DMS53 (cell line): ENCODE measurements at places on chromosomes 13 and 19.

DNA sequence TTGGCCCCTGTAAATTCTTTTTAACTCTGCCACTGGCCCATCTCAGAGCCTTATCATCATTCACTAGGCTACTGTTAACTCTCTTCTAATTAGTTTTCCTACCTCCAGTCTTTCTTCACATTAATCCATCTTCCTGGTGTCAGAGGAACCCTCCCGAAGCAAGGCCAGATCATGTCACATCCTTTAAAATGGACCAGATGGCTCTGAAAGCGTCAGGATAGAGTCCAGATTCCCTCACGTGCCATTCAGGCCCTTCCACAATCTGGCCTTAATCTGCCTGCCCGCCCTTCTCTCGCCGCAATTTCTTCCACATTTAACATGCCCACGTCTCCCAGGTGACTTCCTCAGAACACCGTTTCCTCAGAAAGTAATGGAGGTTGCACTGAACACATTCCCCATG is 86.5 kb downstream of the RFC3 start:
- DNase-seq = no peak

- DNase-seq = no peak
Measured at GRCh38 chr13:103469771-103470170, 403.6 kb upstream of the SLC10A2 start.

- DNase-seq = no peak
Measured at GRCh38 chr19:7527516-7528191, 5.2 kb downstream of the MCOLN1 start.

- no peak for DNase-seq
Measured at GRCh38 chr19:5108123-5108596, 139.2 kb downstream of the KDM4B start.

GRCh38 chr13:39202746-39203145 is 164.5 kb downstream of the NHLRC3 start:
- DNase-seq = no peak

GRCh38 chr19:6970443-6970842 is 50.8 kb downstream of the MBD3L2B start:
- no peak for DNase-seq

DNA sequence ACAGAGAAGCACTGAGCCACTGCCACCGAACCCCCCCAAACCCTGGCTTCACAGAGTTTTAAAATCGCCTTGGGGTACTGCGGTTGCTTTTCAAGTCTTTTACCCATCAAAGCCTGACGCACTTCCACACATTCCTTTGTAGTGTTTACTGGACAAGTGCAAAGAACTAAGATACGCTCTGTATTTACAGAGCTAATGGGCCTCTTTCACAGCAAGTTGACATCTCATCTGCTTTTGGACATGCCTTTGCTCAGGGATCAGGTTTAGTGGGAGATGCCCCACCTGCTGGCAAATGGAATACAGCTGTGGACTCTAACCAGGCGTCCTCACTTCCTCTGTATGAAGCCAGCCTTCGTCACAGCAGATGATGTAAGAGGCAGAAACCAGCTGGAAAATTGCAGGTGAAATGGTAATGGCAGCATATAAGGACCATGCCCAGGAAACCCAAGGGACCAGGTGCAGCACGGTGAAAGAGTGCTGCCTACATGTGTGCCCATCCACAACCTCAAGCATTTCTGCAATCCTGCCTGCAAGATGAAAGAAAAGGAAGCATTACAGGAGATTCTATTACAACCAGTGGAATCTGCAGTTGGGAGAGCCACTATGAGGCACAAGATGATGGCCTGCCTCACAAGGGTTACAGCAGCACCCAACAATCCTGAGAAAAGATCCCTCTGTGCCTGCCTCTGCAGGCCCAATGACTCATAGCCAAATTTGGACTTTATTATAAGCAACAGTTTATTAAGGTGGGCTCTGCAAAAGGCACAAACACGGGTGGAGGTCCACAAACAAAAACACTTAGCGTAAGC is 34.7 kb downstream of the BRD4 start:
- DNase-seq = peak; percentile 95

DNA sequence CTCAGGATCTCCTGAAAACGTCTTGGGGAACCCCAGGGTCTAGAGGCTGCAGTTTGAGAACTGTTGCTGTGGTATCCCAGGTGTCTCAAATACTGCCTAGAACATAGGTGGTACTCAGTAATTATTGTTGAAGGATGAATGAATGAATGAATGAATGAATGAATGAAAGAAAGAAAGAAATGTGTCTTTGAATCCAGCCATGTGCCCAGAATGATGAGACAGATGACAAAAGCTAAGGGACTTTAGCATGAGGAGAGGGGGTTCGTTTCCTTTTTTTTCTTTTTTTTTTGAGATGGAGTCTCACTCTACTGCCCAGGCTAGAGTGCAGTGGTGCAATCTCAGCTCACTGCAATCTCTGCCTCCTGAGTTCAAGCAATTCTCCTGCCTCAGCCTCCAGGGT is 7.8 kb downstream of the LSR start:
- DNase-seq = no peak

GRCh38 chr13:104163866-104164630 is 1097.8 kb upstream of the SLC10A2 start:
- no peak for DNase-seq

DNA sequence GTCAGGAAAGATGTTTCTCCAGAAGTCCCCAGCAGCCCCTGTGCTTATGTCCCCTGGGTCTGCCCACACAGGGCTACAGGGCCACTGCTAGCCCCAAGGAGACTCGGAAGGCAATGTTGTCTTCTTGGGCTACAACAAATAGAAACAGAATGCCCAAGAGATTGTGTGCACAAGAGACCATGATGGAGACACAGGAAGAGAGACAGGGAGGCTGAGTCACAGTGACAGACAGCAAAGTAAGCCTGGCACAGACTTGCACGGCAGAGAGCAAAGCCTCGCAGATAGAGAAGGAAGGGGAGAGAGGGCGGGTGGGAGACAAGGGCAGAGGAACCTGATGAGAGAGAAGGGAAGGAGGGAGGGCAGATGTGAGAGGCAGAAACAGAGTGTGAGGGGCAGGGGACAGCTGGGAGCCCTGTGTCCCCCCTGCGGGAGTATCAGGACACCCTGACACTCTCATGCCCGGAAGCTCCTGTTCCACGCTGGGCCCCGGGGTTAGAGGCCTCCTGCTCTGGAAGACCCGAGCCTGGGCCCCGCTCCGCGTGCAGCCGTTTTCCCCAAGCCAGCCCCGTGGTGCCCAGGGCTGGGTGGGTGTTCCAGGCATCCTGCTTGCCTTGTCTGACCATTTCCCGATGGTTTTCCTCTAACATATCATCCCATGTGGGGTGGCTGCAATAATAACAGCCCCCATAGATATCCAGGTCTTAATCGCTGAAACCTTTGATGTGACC is 2.7 kb upstream of the PLA2G4C start:
- DNase-seq = no peak

GRCh38 chr13:68170961-68171360 is 940.8 kb upstream of the PCDH9 start:
- DNase-seq = no peak

DNA sequence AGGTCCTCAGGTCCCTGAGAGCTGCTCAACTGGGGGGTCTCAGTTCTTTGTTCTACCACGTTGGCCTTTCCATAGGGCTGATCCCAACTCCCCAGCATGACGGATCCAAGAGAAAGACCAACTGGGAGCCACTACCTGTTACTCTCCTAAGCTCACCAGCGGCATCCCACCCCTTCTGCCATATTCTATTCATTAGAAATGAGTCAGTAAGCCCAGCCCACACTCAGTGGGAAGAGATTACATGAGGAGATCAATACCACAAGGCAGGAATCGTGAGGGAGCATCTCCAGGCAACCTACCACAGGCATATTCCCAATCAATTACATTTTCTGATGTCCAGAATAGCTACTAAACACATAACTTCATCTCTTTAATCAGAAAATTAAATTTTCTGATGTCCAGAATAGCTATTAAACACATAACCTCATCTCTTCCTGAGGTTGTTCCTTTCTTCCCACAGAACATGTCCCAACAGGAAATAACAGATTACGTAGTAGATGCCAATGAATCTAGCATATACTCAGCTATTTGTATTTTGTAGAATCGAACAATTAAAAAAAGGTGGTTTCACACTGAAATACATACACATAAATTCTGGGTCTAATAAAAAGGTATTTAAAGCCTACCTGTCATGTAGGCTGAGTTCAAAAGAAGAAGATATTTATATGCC is 708.1 kb upstream of the ARGLU1 start:
- DNase-seq = no peak

DNA sequence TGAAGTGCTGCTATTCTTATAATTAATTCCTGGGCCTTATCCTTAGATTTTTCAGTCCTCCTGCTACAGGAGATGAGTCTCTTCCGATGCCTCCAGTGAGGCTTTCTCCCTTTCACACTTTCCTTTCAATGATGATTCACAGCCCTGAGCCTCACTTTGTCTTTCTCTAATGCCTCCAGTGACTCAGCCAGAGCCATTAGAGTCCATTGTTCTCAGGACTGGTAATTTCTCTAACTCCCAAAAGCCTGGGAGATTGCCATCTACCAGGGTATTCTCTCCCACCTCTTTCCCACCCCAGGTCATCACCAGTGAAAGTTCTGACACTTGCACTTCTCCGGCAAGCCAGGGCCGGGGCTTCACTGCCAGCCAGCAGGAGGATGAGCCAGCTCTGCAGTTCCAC is 49.6 kb upstream of the ARGLU1 start:
- peak; percentile 3 for DNase-seq
